ENCODE measurements at places on chromosomes 2 and 18. TPM values are rescaled to one million over a fixed set of nuclear protein-coding genes. Genes with fewer than 3 reads are reported as not detected.

HOXD13 gene
- total RNA-seq, result not detected

MLPH gene
- total RNA-seq, result 1.4 TPM

DYNAP gene
- not detected for total RNA-seq

PAIP2B gene
- total RNA-seq, result 3.1 TPM

DCDC2C gene
- not detected for total RNA-seq

BOLA3 gene
- total RNA-seq, result 33.1 TPM

ANO7 gene
- not detected for total RNA-seq

ASB18 gene
- not detected for total RNA-seq

TMEM247 gene
- total RNA-seq, result not detected

SUCLG1 gene
- total RNA-seq, result 44.4 TPM

MDH1B gene
- 0.28 TPM for total RNA-seq

All from nasal cavity respiratory epithelium epithelial cell of viscerocranial mucosa (primary cell).